ENCODE measurements at places on chromosomes 2 and 18. TPM values are rescaled to one million over a fixed set of nuclear protein-coding genes. Genes with fewer than 3 reads are reported as not detected.
A peak's percentile ranks its signal among the peaks of the same experiment; 100 is the strongest.

DNA sequence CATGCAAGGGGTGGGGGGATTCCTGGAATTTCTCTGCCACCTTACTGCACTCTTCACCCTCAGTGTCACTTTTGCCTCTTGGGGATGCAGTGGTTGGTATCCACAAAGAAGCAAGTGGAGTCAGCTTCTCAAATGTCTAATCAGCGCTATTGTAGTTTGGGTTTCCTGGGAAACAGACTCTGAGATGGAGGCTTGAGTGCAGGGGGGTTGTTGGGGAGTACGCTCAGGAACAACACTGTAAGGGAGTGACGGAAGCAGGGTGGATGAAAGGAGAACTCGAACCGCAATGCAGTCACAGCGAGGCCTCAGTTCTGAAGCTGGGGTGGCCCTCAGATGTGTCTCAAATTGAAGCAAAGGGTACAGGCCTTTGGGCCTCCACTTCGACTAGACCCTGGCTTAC, 73.6 kb upstream of the EPC2 start:
- no peaks in the 10 kb centered on the region for H3K36me3 ChIP-seq
- no peak for DNase-seq
- H3K4me3 ChIP-seq, result no peak overlapping the region
- no peak overlapping the region for H3K27ac ChIP-seq
- peaks cover 7% of the 10 kb centered on the region for H3K27me3 ChIP-seq
- no peaks in the 10 kb centered on the region for H3K4me1 ChIP-seq

- H3K27me3 ChIP-seq, result no peaks in the 10 kb centered on the region
- H3K4me3 ChIP-seq, result peak overlapping the region; percentile 99
These were observed 575 bp downstream of the TMEM150A start for GRCh38 chr2:85601771-85602475.

- H3K36me3 ChIP-seq, result no peaks in the 10 kb centered on the region
- no peak overlapping the region for H3K4me3 ChIP-seq
- no peak overlapping the region for H3K27ac ChIP-seq
- no peaks in the 10 kb centered on the region for H3K4me1 ChIP-seq
- peak; percentile 30 for DNase-seq
These were observed 42.4 kb downstream of the MRPS5 start for GRCh38 chr2:95079199-95079683.

- no peak for DNase-seq
- H3K27me3 ChIP-seq, result peaks cover 1% of the 10 kb centered on the region
- peaks cover 3% of the 10 kb centered on the region for H3K4me1 ChIP-seq
- no peak overlapping the region for H3K4me3 ChIP-seq
These were observed 2.2 kb upstream of the MAPRE2 start for GRCh38 chr18:35038881-35039491.

GRCh38 chr2:85734942-85735608, 18.7 kb upstream of the ATOH8 start:
- H3K36me3 ChIP-seq, result no peaks in the 10 kb centered on the region
- H3K27ac ChIP-seq, result no peak overlapping the region
- peak; percentile 58 for DNase-seq
- H3K4me3 ChIP-seq, result no peak overlapping the region

Gene KIF1A
- under 0.01 TPM for total RNA-seq

DNA sequence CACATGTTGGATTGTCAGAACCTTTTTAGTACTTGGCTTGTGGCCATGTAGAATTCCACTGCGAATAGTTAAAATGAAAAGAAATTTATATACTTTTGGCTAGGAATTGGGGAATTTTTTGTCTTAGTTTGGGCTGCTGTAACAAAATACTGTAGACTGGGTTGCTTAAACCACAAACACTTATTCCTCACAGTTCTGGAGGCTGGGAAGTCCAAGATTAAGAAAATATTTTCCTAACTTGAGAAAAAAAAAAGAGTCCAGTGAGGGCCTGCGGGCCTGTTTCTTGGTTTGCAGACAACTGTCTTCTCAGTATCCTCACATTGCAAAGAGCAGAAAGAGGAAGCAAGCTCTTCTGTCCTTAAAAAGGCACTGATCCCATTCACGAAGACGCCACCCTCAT, 81.9 kb downstream of the CD226 start:
- H3K4me3 ChIP-seq, result no peak overlapping the region
- no peaks in the 10 kb centered on the region for H3K27me3 ChIP-seq
- H3K36me3 ChIP-seq, result no peaks in the 10 kb centered on the region
- H3K27ac ChIP-seq, result no peak overlapping the region

Gene MYO5B
- 0.56 TPM for total RNA-seq

GRCh38 chr2:41736105-41736567, 311.7 kb upstream of the PKDCC start:
- no peaks in the 10 kb centered on the region for H3K36me3 ChIP-seq
- H3K27ac ChIP-seq, result no peak overlapping the region
- H3K4me3 ChIP-seq, result no peak overlapping the region

DNA sequence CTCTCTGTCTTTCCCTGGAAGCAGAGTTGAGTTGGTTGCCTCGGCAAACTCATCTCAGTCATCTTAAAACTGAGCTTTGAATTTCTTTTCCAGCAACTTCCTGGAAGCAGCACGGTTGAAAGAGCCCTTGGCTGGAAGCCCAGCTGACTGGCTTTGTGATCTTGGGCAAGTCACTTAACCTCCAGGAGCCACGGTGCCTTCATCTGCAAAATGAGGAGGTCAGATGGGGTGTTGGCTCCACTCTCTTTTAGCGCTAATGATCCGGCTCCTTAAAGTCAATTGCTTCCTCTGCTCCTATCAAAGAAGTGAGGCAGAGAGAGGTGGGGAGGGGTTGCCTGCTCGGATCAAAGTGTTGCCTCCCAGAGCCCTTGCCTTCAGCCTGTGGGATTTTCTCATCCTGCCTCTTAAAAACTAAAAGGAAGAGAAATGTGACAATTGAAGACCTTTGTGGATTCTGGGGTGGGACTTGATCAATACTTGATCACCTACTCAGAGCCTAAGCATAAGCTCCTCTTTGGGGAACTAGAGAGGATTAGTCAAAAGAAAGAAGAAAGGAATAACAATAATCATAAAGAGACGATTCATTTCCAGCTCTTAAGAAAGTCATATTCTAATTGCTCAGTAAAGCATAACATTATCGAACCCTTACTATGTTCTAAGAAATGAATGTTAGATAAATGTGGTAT, 86.6 kb downstream of the MYCN start:
- no peaks in the 10 kb centered on the region for H3K36me3 ChIP-seq

GRCh38 chr2:221156062-221156734, 415.9 kb downstream of the EPHA4 start:
- no peak for DNase-seq
- no peak overlapping the region for H3K27ac ChIP-seq
- H3K4me1 ChIP-seq, result no peaks in the 10 kb centered on the region

GRCh38 chr2:157471078-157471477, 27.2 kb upstream of the CYTIP start:
- no peaks in the 10 kb centered on the region for H3K27me3 ChIP-seq
- no peak overlapping the region for H3K27ac ChIP-seq
- no peak for DNase-seq
- H3K4me1 ChIP-seq, result no peaks in the 10 kb centered on the region

- H3K4me3 ChIP-seq, result no peak overlapping the region
- H3K27ac ChIP-seq, result no peak overlapping the region
- H3K27me3 ChIP-seq, result no peaks in the 10 kb centered on the region
- no peak for DNase-seq
- H3K36me3 ChIP-seq, result no peaks in the 10 kb centered on the region
These were observed 64.9 kb downstream of the NCKAP5 start for GRCh38 chr2:133503323-133503722.

DNA sequence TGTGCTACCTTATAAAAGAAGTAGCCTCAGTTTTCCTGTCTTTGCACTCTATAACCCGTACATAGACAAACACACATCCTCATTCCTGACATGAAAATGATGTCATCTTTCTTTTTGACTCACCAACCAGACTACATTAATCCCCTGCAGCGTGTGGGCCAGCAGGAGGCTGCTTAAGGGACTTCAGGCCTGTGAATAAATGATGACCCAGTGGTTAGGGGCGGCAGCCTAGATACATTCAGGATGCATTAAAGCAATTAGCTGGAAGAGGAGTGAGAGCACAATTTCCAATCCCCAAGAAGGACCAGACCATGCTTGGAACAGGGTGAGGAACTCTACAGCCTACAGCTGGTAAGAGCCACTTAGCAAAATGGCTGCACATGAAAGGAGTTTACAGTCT, 57.3 kb upstream of the KLF7 start:
- H3K36me3 ChIP-seq, result no peaks in the 10 kb centered on the region
- peak; percentile 87 for DNase-seq
- no peaks in the 10 kb centered on the region for H3K27me3 ChIP-seq
- no peak overlapping the region for H3K4me3 ChIP-seq
- peaks cover 13% of the 10 kb centered on the region for H3K4me1 ChIP-seq

Gene TUBA3D
- total RNA-seq, result not detected

Gene TRAPPC12
- total RNA-seq, result 33.6 TPM

- no peaks in the 10 kb centered on the region for H3K36me3 ChIP-seq
- no peaks in the 10 kb centered on the region for H3K27me3 ChIP-seq
- H3K27ac ChIP-seq, result no peak overlapping the region
- no peak overlapping the region for H3K4me3 ChIP-seq
- DNase-seq, result no peak
- peaks cover 2% of the 10 kb centered on the region for H3K4me1 ChIP-seq
These were observed 36.1 kb upstream of the ANKRD62 start for GRCh38 chr18:12057419-12058039.

GRCh38 chr2:136703214-136703613, 62.1 kb upstream of the THSD7B start:
- no peak overlapping the region for H3K27ac ChIP-seq
- H3K27me3 ChIP-seq, result no peaks in the 10 kb centered on the region
- no peak overlapping the region for H3K4me3 ChIP-seq
- H3K36me3 ChIP-seq, result no peaks in the 10 kb centered on the region
- DNase-seq, result no peak

Gene RESP18
- not detected for total RNA-seq

Gene ERBB4
- not detected for total RNA-seq

Gene LTBP1
- 326 TPM for total RNA-seq

DNA sequence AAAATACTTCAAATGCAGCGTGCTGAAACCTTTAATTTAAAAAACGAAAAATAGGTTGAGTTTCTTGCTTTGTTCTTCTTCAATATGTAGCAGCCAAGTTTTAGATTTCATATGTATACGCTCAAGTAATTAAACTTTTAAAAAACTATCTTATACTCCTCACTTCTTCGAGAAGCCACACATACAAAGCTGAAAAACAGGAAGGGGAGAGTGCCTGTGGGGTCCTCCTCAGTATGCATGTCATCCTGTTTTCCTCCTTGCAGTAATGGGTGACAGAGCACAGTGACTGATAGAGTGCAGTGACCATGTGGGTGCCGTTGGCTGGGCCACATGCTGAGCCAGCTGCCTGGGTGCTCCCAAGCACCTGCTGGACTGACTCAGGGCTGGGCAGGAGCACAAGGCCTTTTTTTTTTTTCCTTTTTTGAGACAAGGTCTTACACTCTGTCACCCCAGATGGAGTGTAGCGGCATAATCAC, 33.3 kb downstream of the UXS1 start:
- no peaks in the 10 kb centered on the region for H3K4me1 ChIP-seq
- DNase-seq, result no peak
- H3K27me3 ChIP-seq, result no peaks in the 10 kb centered on the region
- H3K36me3 ChIP-seq, result peaks cover 19% of the 10 kb centered on the region
- H3K27ac ChIP-seq, result no peak overlapping the region

- no peak overlapping the region for H3K27ac ChIP-seq
- no peak overlapping the region for H3K4me3 ChIP-seq
- 0 out of 2 replicates have a peak, but pooled peaks cover 1% of the 10 kb centered on the region for H3K27me3 ChIP-seq
- no peak for DNase-seq
- no peaks in the 10 kb centered on the region for H3K36me3 ChIP-seq
- H3K4me1 ChIP-seq, result no peaks in the 10 kb centered on the region
These were observed 5.0 kb upstream of the CRYGB start for GRCh38 chr2:208150956-208151355.

Gene GALNT5
- total RNA-seq, result 73.6 TPM

GRCh38 chr2:67124531-67124930, 272.6 kb upstream of the ETAA1 start:
- H3K27me3 ChIP-seq, result no peaks in the 10 kb centered on the region
- no peak overlapping the region for H3K4me3 ChIP-seq
- H3K4me1 ChIP-seq, result 0 out of 2 replicates have a peak, but pooled peaks cover 2% of the 10 kb centered on the region

Gene ANKRD62
- total RNA-seq, result not detected

GRCh38 chr2:233700028-233700635, 7.4 kb downstream of the UGT1A6 start:
- H3K27me3 ChIP-seq, result no peaks in the 10 kb centered on the region
- H3K4me3 ChIP-seq, result no peak overlapping the region
- peak overlapping the region; percentile 99 for H3K27ac ChIP-seq
- peak; percentile 69 for DNase-seq

- peaks cover 98% of the 10 kb centered on the region for H3K36me3 ChIP-seq
- H3K4me3 ChIP-seq, result no peak overlapping the region
- peaks cover 32% of the 10 kb centered on the region for H3K4me1 ChIP-seq
- no peaks in the 10 kb centered on the region for H3K27me3 ChIP-seq
- no peak for DNase-seq
These were observed 15.5 kb downstream of the FOSL2 start for GRCh38 chr2:28407976-28408690.

Gene PLCD4
- 2.0 TPM for total RNA-seq

- H3K36me3 ChIP-seq, result no peaks in the 10 kb centered on the region
- no peak for DNase-seq
- H3K4me1 ChIP-seq, result no peaks in the 10 kb centered on the region
- H3K27me3 ChIP-seq, result peaks cover 19% of the 10 kb centered on the region
These were observed 135.0 kb downstream of the SMAD2 start for GRCh38 chr18:47795434-47795814.

Data from IMR-90 (cell line).